ENCODE measurements at places on chromosomes 1 and 21.

- DNase-seq: no peak
Observed at GRCh38 chr1:43691871-43692815, 15.2 kb upstream of the ST3GAL3 start.

DNA sequence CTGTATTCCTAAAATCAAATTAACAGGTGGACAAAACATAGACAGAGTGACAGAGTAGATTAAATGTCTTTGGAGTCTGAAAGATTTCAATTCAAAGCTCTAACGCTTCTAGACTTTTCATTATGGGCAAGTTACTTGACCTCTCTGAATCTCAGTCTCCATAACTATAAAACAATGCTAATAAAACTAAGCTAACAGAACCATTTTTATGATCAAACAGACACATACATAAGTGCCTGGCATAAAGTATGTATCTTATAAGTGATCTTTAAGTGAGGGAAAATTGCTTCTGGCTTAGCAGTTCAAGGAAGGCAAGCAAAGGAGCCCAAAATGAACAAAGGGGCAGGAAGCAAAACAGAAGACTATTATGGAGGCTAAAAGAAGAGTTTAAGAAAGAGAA lies 216.8 kb upstream of the TNR start:
- DNase-seq: no peak

DNA sequence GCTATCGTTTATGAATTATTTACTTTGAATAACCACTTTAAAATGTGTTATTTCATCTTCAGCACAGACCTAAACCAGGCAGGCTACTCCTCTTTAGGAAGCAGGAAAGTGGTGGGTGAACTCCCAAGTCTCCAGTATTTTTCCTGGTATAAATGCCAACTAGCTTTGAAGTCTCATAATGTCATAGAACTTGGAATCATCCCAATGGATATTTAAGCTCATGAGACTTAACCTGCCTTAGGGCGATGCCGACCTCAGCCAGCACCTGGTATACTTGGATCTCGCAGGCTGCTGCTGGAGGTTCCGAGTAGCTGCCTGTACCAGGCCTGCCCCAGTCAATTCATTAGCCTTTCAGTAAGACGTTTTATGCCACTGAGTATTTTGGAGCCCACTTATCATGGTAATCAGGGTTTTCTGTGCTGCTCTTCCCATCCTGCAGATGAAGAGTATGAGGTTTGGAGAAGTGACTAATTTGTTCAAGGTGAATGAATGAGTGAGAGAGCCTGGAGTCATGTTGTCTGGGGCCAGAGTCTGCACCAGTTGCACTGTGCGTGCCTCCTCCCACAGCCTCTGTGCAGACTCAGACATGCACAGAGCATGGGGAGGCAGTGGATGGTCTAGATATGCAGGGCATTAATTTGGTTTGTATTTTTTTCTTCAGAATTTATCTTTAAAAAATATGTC lies 34.9 kb downstream of the VANGL1 start:
- DNase-seq: no peak

DNA sequence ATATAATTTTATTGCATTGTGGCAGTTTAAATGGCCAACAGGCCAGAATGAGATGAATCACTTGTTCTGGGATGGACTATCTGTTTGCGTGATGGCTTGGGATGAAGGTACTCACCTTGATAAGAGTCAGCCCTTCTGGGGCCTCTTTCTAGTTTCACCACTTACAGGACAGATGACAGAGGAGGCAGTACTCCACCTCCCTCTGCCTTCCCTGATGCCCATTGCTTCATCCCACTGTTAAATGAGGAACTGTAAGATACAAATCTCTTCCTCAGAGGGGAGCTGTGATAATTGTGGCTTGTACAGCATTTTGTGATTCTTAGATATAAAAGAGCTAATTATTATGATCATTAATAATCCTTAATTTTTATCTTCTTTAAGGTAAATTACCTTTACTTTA lies 3.7 kb upstream of the TCHH start:
- no peak for DNase-seq

DNA sequence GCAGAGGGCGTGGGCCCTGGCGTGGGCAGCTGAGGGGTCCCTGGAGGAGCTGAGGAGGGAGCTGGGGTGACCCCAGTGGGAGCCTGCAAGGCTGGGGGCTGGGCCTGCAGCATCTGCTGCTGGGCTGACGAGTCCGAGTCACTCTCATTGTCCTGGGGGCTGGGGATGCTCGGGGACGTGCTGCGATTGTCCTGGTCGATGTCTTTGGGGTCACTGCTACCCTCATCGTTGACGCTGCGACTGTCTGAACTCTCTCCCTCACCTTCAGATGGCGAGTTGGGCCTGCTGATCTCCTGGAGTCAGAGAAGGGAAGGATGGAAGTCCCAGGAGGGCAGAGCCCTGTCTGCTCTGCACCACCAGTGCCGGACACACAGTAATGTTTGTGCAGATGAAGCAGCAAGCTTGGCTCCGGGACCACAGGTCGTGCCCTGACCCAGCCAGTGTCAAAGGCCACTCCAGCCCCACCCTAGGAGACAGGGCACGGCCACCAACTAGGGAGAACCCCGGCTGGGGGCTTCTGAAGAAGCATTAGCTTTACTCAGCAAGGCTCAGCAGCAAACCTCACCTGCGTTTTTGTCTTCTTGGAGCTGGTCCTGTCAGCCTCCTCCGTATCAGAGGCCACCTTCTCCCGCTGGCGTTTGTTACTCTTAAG lies 43.4 kb downstream of the SLC45A1 start:
- no peak for DNase-seq

- peak; percentile 95 for DNase-seq
Observed at GRCh38 chr1:145891587-145892485, 6.2 kb upstream of the ANKRD35 start.

- no peak for DNase-seq
Observed at GRCh38 chr1:147612366-147612765, 58.0 kb downstream of the ACP6 start.

- DNase-seq: no peak
Observed at GRCh38 chr1:13687151-13687715, 12.8 kb upstream of the PRDM2 start.

Data from D341Med (cell line).